Hematopoietic multipotent progenitor cell treated with erythropoietin and hydrocortisone succinate and interleukin-3 and kit ligand, for 17 days (in vitro differentiated cells): ENCODE measurements at places on chromosomes 4 and X.

- no peak for DNase-seq
Measured at GRCh38 chr4:167380964-167381363, 146.7 kb upstream of the SPOCK3 start.

- no peak for DNase-seq
Measured at GRCh38 chr4:148330724-148331123, 111.5 kb downstream of the NR3C2 start.

- no peak for DNase-seq
Measured at GRCh38 chr4:146033149-146033548, 94.5 kb upstream of the ZNF827 start.

DNA sequence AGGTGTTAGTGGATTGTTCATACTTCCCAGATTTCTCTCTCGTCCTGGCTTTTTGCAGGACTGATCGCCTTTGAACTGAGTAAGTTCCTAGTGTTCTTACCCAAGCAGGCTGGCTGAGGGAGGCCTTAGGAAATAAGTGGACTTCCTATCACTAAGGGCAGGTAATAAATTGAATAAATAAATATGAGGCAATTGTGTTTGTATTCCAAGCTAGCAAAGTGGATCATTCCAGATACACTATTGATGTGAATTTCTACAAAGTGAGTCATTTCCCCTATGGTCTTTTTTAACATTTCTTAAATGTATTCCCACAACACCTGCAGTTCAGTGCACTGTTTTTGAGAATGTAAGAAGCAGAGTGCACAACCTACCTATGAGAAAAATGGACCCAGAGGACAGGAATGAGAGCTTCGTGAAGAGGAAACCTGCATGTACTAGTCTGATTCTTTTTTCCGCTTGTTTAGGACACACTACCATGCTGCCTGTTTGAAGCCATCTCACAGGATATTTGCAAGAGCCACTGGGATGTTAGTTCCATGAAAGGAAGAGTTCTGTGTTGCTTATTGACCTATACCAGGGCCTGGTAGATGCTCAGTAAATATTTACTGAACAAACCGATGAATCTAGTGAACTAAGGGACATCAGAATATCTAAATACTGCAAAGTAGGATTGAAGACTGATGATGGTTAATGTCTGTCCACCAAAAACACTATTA lies 29.0 kb upstream of the SMAD1 start:
- no peak for DNase-seq

DNA sequence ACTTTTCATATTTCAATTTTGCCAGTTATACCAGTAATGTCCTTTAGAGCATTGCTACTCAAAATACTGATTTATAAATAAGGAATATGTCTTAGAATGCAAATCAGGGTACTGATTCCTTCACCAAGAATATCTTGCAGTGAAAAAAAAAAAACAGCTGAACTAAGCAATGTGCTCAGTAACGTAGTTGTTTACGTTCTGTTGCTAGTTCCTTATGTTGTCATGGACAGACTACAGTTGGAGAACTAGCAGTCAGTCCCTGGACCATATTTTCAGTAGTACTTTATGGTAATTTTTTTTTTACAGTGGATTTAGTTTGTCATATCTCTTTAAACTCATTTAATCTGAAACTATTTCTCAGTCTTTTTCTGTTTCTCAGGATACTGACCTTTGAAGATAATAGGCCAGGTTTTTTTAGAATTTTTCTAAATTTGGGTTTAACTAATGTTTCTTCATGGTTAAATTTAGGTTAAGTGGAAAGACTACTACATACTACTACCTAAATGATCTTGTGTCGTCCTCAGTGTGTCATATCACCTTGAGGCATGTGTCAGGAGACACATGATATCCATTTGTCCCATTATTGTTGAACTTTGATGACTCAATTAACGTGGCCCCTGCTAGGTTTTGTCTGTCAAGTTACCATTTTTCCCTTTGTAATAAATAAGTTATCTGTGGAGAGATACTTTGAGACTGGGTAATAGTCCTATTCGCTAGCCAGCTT lies 21.0 kb downstream of the SMARCAD1 start:
- DNase-seq, result no peak

- no peak for DNase-seq
Measured at GRCh38 chr4:2500547-2500946, 31.6 kb downstream of the RNF4 start.

GRCh38 chr4:83618431-83618830 lies 82.5 kb downstream of the GPAT3 start:
- DNase-seq, result peak; percentile 41

GRCh38 chrX:26262121-26262523 lies 46.2 kb downstream of the MAGEB5 start:
- DNase-seq, result no peak

- no peak for DNase-seq
Measured at GRCh38 chr4:100284129-100284880, 94.0 kb upstream of the DDIT4L start.
